ENCODE measurements at places on chromosomes 7 and 10.

DNA sequence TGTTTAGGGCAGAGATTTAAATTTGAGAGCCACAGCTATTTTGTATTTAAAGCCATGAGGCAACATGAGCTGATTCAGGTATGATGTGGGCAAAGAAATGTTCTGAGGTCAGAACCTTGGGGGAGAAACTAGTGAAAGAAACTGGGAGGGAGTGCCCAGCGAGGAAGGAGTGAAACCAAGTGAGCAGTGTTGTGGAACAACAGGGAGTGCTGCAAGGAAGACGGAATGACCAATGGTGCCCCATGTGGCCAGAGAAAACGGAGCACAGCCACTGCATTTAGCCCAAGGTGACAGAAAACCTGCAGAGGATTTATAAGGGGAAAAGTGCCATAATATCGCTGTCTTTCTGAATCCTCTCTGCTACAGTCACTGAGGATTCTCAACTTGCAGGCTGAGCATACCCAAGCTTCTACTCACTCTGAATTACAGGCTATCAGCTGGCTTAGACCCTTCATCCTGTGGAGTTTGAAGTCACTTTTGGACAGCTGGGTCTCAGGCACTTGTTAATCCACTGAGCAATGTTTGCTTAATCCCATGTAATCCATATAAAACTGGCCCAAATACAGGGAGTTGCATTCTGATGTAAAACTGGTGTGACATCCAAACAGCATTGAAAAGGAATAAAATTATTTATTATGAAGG is 777.3 kb downstream of the CCSER2 start:
- no peak for DNase-seq

- peak; percentile 59 for DNase-seq
These were observed 21.9 kb upstream of the ZNF212 start for GRCh38 chr7:149217570-149217969.

DNA sequence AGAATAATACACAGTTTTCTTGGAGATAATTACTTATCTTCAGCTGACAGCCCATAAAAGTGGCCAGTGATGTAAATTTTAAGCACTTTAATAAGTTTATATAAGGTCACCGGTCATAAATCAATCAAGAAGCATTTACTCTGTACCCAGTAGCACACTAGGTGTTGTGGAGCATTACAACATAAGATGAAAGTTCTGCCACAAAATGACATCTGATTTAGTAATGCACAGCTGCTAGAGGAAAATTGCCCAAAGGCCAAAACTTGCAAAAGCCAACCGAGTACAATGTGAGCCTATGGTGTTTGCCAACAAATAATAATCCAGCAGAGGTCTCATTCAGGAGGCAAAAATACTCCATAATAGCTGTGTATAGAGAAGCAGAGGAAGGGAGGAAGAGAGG is 63.6 kb downstream of the GPR37 start:
- DNase-seq: no peak

GRCh38 chr10:132354356-132355094 is 22.5 kb downstream of the LRRC27 start:
- no peak for DNase-seq

GRCh38 chr10:102608487-102608886 is 35.8 kb upstream of the TRIM8 start:
- no peak for DNase-seq

GRCh38 chr10:131797626-131798025 is 103.2 kb upstream of the PPP2R2D start:
- DNase-seq: no peak

- DNase-seq: no peak
These were observed 51.3 kb downstream of the ODAD2 start for GRCh38 chr10:27947540-27947939.

GRCh38 chr10:69398466-69398865 is 18.3 kb downstream of the TACR2 start:
- DNase-seq: no peak

DNA sequence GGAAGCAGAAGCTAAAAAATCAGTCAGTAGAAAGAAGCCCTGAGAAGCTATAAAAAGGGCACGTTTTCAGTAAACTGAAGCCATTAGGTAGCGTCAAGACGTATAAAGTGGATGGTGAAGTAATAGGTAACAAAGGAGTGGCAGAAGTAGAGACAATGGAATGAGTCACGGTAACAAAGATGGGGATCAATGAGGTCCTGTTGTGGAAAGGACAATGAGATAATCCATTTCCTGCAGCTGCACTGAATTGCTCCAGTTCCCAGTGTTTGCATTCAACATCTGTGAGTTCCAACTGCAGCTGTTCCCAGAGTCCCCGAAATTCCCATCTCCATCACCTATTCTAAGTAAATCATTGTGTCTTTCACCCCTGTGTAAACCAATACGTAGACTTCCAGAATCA is 4.8 kb upstream of the HYCC1 start:
- peak; percentile 84 for DNase-seq

GRCh38 chr7:158837790-158838637 is 8.7 kb upstream of the ESYT2 start:
- no peak for DNase-seq

- DNase-seq: no peak
These were observed 222.3 kb downstream of the LRMDA start for GRCh38 chr10:75653761-75654160.

- peak; percentile 96 for DNase-seq
These were observed 37.0 kb downstream of the FAM20C start for GRCh38 chr7:229184-229964.

GRCh38 chr7:155701972-155702544 is 57.6 kb downstream of the RBM33 start:
- DNase-seq: peak; percentile 15

DNA sequence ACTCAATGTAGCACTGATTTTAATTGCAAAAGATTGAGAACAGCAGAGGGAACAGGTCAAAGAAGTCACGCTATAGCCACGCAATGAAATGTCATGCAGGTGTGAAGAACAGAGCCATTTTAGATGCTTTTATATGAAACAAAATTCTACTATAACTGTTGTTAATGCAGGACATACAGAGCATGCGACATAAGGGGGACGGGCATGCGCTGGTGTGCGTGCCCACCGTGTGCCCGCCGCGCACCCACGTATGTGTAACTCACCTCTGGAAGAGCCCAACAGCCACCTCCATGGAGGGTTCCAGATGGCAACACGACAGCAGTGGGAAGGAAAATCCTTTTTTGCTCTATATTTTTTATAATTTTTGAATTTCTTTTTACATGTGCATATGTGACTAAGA is 410.0 kb upstream of the RNF32 start:
- no peak for DNase-seq
